ENCODE measurements at places on chromosomes 5 and 9.

DNA sequence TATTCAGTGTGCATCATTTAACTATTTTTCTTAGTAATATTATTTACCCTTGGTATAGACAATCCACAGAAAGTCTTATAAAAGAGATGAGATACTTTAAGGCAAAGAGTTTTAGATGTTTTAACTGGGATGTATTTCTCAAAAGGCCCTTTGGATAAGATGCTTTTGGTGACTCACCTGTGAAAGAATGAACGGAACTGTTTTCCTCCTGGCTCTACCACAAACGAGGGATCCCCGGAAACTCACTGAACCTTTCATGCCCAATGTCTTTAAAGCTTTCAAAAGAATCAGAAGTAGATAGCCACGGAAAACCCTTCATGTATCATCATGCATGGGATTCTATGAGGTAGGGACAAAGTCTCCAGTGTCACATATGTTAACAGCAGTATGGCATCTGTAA, 1.6 kb downstream of the ZNF782 start:
- DNase-seq = no peak

GRCh38 chr9:100294806-100295205, 57.9 kb downstream of the TEX10 start:
- DNase-seq = no peak

DNA sequence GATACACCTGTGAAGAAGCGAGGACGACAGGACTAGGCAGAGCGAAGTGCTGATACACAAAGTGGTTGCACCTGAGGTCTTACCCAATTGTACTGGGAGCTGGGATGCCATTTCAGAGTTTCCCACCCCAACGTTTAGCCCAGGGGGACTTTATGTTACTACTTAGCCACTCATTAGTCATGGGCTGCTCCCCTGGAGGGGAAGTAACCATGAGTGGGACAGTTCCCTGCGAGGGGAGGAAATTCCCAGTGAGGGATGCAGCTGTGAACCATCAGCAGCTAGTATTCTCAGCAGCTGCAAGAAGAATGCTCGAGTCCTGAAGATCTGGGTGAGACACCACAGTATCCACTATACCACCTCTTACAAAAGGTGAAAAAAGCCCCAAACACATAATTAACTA, 93.7 kb upstream of the ACTBL2 start:
- DNase-seq = no peak

DNA sequence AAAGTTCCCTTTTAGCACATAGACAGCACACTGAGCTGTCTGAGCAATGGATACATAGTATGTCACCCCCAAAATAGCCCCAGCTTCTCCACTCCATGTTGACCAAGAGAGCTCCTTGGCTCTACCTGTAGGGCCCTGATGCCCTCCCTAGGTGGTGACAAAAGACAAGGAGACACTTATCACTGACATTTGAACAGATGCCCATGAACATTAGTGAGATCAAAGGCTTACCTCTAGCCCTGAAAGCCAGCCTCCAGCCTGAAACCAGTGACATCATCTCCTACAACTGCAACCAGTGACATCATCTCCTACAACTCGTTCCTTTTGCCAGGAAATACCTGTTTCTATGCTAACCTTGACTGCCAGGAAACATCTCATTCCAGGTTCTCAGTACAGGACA, 122.7 kb downstream of the FSTL4 start:
- no peak for DNase-seq

DNA sequence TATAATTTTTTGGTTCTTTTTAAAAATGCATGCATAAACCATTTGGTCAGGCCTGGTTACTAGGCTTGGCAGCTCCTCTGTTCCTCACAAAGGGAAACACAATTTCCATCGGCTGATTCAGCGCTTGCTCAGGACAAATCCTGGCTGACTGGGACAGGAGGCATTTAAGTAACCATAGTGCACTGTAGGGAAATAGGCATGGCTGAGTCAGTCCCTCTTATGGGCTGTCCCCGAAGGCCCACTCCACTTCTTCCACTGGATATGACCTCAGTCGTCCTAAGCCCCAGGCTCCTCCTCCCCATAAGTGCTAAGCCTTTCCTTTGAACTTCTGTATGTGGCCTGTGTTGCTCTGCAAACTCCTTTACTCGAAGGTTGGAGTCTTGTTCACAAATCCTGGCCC, 71.2 kb upstream of the GLIS3 start:
- DNase-seq = no peak

DNA sequence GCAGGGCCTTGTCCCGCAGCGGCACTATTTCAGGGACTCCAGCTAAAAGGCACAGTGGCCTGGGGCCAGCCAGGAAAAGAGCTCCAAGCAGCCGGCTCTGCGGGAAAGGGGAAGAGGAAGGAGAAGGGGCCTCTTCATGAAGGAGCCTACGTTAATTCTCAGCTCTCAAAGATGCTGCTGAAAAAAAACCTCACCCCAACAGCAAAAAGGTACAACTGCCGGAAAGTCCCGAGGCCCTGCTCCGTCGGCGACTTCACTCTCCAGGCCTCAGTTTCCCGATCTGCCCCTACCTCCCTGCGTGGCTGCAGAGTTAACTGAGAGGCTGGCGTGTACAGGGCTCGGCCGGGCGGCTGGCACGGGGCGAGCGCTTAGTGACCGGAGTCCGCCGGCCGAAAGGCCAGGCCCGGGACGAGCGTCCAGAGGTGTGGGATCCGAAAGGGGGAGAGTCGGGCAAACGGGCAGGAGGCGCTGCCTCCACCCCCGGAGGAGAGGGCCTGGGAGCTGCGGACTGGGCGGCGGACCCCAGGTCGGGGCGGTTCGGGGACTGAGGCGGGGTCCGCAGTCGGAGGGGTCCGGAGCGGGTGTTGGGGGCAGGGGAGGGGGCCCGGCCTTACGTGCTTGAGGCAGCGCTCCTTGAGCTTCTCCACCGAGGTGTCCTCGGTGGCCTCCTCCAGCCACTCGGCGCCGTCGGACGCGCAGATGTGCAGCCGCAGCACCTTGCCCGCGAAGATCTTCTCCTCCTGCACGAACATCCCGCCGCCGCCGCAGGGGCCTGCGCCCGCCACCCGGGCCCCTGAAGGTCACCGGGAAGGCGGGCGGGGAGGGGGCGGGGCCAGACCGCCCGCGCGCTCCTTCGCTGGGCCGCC, 529 bp downstream of the UBAC1 start:
- DNase-seq = peak; percentile 16
